ENCODE measurements at places on chromosomes 3 and 15.

DNA sequence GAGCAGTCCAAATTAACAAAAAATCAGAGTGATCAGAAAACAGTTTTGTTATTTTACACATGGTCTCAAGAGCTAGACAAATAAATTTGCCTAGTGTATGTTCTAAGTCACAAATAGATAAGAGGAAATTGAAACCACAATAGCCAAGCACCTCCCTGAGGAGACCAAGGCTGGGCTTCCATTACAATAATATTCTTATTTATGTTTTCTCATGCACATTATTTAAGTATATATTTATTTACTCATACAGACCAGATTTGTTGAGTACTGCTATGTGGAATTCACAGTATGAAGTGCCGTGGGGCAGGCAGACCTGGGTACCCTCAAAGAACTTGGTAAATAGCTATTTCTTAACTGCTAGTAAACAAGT is 242.3 kb upstream of the ICE2 start:
- no peak for DNase-seq

DNA sequence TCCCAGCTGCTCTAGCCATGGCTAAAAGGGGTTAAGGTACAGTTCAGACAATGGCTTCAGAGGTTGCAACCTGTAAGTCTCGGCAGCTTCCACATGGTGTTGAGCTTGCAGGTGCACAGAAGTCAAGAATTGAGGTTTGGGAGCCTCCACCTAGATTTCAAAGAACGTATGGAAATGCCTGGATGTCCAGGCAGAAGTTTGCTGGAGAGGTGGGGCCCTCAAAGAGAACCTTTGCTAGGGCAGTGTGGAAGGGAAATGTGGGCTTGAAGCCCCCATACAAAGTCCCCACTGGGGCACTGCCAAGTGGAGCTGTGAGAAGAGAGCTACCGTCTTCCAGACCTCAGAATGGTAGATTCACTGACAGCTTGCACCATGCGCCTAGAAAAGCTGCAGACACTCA is 73.7 kb downstream of the STT3B start:
- no peak for DNase-seq

- no peak for DNase-seq
Observed at GRCh38 chr3:97765336-97765735, 778 bp downstream of the ARL6 start.

DNA sequence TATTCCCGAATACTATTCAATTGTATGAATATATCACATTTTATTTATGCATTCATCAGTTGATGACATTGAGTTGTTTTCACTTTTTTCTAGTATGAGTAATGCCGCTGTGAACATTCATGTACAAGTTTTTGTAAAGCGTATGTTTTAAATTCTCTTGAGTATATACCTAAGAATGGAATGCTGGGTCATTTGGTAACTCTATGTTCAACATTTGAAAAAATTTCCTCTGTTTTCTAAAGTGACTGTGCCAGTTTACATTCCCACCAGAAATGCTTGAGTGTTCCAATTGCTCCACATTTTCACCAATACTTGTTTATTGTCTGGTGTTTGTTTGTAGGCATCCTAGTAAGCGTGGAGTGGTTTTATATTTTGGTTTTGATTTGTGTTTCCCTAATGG is 144.5 kb downstream of the EPHA6 start:
- DNase-seq: no peak

GRCh38 chr3:17258823-17259436 is 374.2 kb downstream of the PLCL2 start:
- no peak for DNase-seq

- DNase-seq: no peak
Observed at GRCh38 chr3:57133157-57133556, 32.0 kb downstream of the IL17RD start.

DNA sequence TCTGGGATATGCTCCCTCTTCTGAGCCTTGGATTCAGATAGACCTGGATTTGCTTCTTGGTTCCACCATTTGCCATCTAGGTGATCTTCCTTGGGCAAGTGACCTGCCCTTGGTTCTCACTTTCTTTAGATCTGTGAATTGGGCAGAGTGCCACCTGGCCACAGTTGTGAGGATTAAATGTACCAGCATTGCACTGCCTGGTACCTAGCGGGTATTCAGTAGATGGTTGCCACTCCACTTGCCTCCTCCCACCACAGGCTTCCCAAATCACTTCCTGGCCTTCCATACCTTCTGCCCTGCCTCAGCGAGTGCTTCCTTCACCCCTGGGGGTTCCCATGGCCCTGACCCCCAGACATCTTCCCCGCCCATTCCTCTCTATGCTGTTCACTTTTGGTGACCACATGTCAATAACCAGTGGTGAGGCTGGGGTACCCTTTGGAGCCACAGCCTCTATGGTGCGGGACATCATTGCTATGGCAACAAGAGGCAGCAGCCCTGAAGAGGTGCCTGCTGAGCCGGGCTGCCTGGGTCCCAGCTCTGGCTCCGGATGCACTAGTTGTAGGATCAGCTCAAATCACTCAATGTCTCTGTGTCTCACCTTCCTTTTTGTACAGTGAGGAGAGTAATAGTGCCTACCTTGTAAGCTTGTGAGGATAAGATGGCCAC is 40.5 kb downstream of the CMTM7 start:
- DNase-seq: no peak

- DNase-seq: no peak
Observed at GRCh38 chr3:19901918-19902317, 32.1 kb downstream of the EFHB start.

GRCh38 chr3:10577486-10577885 is 72.1 kb upstream of the ATP2B2 start:
- no peak for DNase-seq

GRCh38 chr3:42590989-42591756 is 513 bp downstream of the SS18L2 start:
- no peak for DNase-seq

- no peak for DNase-seq
Observed at GRCh38 chr15:63146684-63147083, 10.6 kb downstream of the RPS27L start.

GRCh38 chr3:66986406-66986805 is 11.7 kb upstream of the KBTBD8 start:
- no peak for DNase-seq

- no peak for DNase-seq
Observed at GRCh38 chr15:48416301-48416700, 85.1 kb downstream of the DUT start.

DNA sequence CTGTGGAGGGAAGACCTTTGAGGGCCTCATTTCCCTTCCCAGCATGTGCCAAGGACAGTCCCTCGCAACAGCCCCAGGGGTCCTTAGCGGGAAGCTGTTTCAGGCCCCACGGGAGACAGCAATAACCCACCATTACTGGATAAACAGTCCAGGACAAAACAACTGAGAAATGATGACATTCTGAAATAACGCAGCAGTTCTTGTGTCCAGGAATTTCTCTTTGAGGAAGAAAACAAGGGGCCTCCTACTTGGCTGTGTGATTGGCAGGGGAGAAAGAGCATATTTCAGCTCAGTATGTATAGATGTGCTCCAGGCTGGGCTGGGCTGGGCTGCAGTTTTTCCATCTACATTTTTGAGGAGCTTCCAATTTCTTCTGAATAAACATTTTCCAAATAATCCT is 82.2 kb upstream of the THBS1 start:
- no peak for DNase-seq

DNA sequence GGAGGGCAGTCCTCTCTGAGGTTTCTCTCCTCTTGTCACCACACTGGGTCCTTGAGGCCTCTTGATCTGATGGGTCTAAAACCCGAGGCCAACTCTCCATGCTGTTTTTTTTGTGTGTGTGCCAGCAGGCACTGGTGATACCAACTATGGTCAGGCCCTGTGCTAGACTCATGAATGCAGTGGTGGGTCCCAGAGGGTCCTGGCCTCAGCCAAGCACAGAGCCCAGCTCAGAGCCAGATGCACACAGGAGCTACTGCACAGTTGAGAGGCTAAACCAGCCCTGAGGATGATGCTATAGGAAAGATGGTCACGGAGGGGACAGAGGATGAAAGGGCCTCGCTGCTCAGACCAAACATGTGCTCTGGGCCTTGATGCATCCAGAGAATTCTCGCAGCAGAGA is 33.5 kb downstream of the RAB6B start:
- no peak for DNase-seq

DNA sequence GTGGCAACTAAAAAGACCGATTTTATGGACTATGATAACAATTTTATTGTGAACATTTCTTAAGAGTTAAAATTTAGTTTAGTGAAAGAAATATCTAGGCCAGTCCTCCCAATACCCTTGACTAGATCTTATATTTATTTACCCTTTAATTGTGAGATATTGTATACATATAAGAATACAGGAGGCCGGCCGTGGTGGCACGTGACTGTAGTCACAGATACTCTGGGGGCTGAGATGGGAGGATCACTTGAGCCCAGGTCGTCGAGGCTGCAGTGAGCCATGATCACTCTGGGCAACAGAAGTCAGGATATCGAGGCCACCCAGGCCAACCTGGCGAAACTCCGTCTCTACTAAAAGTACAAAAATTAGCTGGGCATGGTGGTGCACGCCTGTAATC is 756 bp upstream of the RMDN3 start:
- no peak for DNase-seq

GRCh38 chr3:119700269-119700919 is 2.4 kb upstream of the CFAP91 start:
- DNase-seq: no peak

- no peak for DNase-seq
Observed at GRCh38 chr3:158532099-158532734, 38.8 kb upstream of the MLF1 start.

GRCh38 chr3:184117636-184118035 is 17.5 kb upstream of the EIF2B5 start:
- DNase-seq: no peak

- no peak for DNase-seq
Observed at GRCh38 chr3:24156466-24156865, 211.4 kb downstream of the NR1D2 start.

DNA sequence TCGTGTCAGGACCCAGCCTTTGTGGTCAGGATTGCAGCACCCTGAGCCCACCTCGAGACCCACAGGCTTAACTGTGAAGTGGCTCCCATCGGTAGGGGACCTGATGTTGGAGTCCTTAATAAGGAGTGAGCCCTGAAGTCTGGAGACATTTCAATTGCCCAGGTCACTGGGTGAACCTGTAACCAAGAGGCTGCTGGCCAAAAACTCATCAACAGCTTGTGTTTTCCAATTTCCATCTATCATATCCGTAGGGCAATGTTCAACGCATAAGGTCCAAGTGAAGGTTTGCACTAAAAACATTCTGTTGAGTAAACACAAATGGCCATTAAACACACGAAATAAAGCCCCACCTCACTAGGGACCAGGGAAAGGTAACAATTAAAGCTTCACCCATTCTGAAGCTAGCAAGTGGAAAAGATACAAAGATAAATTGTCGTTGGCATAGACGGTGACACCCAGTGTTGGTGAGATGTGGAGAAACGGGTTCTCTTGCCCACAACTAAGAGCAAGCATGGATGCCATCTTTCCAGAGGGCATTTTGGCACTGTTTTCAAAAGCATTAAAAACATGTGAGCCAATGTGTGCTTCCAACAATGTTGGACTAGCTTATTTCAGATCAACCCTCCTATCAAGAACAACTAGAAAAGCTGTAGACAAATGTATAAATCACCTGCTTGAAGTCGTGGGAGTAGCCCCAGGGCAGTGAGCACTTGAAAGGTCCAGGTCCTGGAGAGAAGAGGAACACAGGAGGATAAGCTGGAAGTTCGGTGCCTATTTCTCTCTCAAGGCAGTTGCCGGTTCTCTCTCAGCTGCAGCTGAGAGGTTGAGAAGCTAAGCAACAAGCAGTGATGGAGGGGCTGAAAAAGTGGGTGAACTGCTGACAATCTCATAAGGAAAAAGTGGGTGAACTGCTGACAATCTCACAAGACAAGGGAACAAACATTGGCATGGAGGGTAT is 56.3 kb upstream of the PCSK6 start:
- DNase-seq: no peak

- no peak for DNase-seq
Observed at GRCh38 chr15:89652131-89652530, 3.1 kb downstream of the KIF7 start.

DNA sequence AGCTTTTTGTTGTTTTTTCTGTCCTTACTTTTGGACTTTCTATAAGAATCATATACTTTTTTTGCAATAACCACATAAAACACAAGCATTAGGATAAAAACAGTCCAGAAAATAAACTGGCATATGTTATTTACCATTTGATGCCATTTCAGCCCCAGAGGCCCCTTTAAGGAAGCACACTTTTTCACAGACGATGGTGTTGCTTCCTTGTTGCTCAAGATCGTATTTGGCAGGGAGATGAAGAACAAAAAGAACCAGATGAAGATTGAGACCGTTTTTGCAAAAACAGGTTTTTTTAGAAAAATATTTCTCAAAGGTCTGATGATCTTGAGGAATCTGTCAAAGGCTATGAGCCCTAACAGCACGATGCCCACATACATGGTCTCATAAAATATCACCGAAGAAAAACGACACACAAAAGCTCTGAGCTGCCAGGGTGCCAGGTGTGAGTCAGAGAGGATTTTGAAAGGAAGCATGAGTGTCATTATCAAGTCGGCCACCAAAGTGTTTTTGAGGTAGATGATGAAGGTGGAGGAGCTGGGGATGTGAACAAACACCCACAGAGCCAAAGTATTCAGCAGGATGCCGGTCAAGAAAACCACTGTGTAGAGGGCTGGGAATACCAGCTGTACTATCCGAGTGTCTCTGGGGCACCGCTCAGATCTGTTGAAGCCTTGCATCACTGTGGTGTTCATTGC is 902 bp downstream of the P2RY13 start:
- no peak for DNase-seq

- DNase-seq: peak; percentile 59
Observed at GRCh38 chr3:103052236-103052830, 617.5 kb downstream of the ZPLD1 start.

- no peak for DNase-seq
Observed at GRCh38 chr3:94734206-94734605, 671.3 kb downstream of the NSUN3 start.

GRCh38 chr3:183328823-183329222 is 75.8 kb downstream of the B3GNT5 start:
- no peak for DNase-seq

- no peak for DNase-seq
Observed at GRCh38 chr3:4900298-4900697, 78.9 kb upstream of the BHLHE40 start.

DNA sequence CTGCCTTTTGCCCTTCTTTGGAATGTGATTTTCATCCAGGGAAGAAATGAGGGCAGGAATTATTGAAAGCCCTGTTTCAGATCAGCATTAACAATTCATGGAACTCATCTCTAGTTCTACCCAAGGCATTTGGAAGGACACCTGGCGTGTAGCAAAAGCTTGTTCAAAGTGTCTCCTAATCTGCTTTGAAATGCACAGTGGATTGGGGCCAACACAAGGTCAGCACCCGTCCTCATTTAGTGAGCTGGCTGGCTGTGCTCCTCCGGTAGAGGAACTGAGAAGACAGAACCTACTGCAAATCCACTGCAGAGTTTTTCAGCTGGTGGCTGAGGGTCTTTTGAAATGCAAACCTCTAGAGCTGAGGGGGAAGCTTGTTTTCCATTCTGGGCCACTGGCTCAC is 141.6 kb upstream of the STT3B start:
- DNase-seq: no peak

GRCh38 chr3:79737530-79737929 is 30.3 kb downstream of the ROBO1 start:
- DNase-seq: no peak

All from Right ventricle myocardium inferior (tissue), 1 donor.